ENCODE measurements at places on chromosomes 13 and 19.
A peak's percentile ranks its signal among the peaks of the same experiment; 100 is the strongest.

- no peak for DNase-seq
These were observed 469.9 kb downstream of the COG6 start for GRCh38 chr13:40125336-40125735.

DNA sequence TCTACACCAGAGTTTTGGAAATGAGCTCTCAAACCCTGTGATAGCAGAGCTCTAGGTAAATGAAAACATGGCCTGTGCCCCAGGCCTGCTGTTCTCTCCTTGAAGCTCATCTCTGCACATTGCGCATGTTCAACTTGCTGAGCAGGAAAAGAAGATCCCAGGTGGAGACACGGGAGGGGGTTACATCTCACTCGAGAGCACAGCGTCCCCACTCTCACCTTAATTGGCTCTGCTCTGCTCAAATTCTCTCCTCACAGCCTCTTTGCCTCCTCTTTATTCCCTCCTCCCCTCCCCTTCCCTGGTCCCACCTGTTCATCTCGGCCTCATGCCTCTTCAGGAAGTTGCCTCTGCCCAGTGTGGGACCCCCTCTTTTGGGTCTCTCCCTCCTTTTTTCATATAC, 44.7 kb downstream of the RGCC start:
- DNase-seq = no peak

DNA sequence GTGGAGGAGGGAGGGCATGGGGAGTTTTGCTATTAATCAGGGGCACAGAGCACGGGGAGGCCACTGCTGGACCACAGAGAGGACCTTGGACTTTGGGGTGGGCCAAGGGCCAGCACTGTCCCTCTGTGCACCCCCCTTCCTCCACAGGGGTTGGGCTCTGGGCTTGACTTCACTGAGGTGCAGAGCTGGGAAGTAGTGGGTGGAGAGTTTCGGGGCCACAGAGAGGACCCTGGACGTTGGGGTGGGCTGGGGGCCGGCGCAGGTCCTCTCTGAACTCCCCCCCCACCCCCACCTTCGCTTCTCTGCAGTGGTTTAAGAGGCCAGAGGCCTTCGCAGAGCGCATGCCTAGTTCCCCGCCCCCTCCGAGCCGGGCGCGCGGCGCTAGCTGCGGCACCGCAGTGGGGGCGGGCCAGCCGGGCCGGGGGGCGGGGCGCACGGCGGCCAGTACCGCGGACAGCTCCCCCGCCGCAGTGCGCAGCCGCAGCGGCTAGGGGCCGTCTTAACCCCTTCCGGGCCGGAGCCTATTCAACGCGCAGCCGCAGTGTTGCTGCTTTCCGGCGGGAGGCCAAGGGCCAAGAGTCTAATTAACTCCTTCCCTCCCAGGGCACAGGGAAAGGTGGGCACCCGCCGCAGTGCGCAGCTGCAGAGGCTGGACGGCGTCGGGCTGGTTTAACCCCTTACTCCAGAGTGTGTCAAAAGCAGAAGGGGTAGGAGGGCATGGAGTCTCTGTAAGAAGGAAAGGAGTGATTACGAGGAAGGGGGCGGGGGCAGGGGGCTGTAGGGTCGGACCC, 3.7 kb downstream of the KCNC3 start:
- peak; percentile 13 for DNase-seq

GRCh38 chr19:14073261-14073924, 807 bp downstream of the MISP3 start:
- peak; percentile 82 for DNase-seq

GRCh38 chr13:35600137-35600536, 123.6 kb upstream of the MAB21L1 start:
- peak; percentile 9 for DNase-seq

GRCh38 chr13:112055036-112055914, 11.7 kb upstream of the SOX1 start:
- no peak for DNase-seq

DNA sequence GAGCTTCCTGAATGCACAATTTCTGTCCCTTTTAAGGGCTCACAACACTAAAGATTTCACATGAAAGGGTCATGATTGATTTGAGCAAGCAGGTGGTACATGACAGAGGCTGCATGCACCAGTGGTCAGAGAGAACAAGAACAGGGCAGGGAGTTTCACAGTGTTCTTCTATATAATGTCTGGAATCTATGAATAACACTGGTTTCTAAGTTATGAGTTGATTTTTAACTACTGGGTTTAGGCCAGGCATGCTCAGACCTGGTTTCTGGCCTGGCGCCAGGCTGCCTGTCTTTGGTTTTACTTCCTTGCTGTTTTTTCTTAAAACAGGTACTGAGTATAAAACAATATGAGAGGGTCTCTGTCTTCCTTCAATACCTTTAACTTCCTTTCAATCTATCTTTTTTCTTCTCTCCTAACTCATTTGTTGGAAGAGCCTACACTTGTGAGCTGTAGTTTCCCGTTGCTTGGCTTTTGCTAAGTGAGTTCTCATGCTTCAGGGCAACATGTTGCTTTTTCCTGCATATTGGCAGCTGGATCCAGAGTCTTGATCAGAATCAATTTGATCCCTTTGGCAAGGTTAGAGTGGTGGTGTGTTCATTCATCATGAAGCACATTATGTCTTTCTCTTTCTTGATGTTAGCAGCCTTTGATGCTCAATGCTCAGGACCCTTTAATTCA, 38.5 kb upstream of the FGF14 start:
- DNase-seq = no peak
